ENCODE measurements at places on chromosomes 2 and 18.

GRCh38 chr18:79942211-79942610, 9.2 kb downstream of the SLC66A2 start:
- DNase-seq = no peak

DNA sequence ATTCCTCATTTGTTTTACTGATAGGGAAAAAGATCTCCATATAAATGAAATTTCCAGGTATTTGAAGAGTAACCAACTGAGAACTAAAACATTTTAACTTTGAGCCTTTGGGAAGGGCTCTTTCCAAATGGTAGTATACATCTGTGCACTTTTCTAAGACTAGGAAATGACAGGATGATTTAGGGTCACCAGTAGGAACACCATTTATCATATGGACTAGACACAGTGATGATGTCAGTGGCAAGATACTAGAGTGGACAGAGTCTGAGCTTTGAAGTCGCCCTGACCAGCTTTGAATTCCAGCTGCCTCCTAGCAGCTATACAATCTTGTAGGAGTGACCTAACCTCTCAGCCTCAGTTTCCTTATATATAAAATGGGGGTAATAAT, 56.4 kb downstream of the E2F6 start:
- DNase-seq = no peak

- DNase-seq = no peak
These were observed 199.7 kb upstream of the RAB6C start for GRCh38 chr2:129779783-129780182.

GRCh38 chr2:41482659-41483058, 565.2 kb upstream of the PKDCC start:
- no peak for DNase-seq

DNA sequence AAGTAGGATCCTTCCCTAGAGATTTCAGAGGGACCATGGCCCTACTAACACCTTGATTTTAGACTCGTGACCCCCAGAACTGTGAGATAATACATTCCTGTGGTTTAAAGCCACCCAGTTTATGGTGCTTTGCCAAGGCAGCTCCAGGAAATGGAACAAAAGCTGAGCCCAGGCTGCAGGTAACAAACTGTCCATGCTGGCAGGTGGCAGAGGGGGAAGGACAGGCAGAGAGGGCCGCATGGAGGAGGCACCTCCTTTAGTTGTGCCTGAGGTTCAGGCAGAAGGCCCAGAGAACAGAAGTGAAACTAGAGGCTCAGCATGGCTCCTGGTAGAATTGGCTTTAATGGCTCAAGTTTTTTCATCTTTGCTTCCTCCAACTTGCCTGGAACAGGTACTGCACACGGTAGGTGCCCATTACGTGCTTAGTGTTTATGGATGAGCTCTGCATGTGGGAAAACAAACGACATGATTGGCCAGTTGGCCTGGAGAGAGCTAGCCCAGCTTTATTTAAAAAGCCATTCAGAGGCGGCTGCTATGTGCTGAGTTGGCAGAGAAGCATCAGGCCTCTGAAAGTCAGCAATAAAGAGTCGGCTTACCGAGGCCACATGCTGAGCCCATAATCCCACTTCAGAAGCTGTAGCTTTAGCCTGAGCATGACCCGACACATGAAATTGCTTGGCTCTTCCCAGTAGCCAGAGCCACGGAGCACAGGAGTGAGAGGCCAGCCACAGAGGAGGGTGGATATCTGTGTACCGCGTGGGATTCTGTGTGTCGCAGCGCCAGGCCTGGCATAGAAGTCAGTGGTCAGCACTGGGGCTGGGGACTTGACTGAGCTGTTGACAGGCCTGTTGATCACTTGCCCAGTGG, 36.5 kb downstream of the HS1BP3 start:
- DNase-seq = no peak

Measured in CD4-positive, alpha-beta T cell treated with Interleukin-10 for 1 hour (primary cell).